NCI-H510A treated with DMSO at 0.1 percent for 48 hours (cell line): ENCODE measurements at places on chromosomes 6 and 20.

GRCh38 chr6:65399355-65400084, 307.5 kb downstream of the EYS start:
- DNase-seq: no peak

DNA sequence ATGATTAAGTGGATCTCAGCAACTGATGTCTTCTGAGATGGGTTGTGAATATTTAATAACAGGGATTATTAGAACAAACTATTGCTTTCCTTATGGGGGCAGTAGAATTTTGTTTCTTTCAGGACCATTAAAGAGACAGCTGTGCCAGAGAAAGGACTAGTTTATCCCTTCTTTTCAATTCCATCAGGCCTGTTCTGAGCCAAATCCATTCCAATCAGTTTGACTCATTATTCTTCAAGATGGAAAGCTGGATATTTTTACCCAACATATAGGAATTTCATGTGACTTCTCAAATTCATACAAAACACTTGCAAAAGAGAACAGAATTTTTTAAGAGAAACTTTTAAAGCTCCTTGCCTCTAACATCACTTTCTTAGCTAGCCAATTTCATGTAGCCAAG, 722.0 kb upstream of the FLRT3 start:
- DNase-seq: no peak

- no peak for DNase-seq
Measured at GRCh38 chr20:37565134-37565811, 37.6 kb upstream of the BLCAP start.

- no peak for DNase-seq
Measured at GRCh38 chr6:155223646-155224451, 40.0 kb upstream of the CLDN20 start.

DNA sequence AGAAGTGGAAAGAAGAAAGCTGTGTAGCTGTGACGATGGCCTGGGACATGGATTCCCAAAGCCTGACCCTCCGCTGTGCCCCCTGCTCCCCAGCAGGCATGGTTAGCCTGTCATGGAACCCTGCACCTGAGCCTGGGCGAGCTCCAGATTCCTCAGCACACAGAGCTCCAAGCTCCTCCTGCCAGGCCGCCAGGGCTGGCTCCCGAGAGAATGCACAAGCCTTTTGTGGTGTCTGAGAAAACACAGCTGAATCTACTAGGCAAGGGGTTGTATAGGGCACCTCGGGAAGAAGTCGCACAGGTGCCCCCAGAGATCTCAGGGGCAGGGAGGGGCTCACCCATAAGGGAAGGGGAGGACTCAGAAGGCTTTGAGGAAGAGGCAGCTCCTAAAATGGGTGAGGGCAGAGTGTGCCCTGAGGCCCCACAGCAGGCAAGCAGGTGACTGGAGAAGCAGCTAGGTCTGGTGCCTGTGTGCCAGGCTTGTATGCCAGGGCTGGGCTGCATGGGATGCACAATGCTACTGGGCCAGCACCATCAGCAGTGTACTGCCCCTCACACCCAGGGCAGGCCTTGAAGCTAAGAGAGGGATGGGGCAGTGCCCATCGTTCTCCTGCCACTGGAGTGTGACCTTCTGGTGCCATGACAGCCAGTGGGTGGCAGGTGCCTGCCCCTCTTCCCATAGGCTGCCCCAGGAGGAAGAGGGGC, 64.3 kb upstream of the CD93 start:
- peak; percentile 13 for DNase-seq

DNA sequence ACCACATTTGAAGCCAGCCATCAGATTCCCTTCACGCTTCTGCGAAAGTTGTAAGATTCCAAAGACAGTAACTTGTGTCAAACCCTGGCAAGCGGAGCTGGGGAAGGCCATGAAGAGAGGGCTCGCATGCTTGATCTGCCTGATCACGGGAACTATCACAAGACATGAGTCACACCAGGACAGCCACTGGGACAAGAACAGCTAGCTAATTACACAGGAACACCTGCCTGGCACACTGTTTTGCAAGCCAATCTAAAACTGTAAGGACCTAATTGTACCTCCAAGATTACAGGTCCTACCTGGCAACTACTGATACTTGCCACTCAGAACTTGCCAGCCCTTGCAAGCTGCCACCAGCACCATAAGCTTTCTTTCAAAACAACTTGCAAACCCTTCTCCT, 289.3 kb downstream of the KIF16B start:
- DNase-seq: no peak

GRCh38 chr6:69729870-69730449, 66.8 kb downstream of the LMBRD1 start:
- DNase-seq: peak; percentile 9

DNA sequence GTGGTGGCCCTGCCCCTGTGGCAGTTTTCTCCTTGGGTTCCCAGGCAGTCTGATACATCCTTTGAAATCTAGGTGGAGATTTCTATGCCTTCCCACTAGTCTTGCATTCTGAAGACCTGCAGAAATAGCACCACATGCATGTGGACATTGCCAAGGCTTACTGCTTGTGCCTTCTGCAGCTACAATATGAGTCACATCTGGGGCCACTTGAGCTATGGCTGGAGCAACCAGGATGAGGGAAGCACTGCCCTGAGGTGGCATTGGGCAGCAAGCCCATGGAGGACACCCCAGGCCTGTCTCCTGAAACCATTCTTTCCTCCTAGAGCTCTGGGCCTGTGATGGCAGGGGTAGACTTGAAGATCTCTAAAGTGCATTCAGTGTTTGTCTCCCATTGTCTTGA, 15.7 kb upstream of the HLA-DQB2 start:
- DNase-seq: no peak

GRCh38 chr6:81767163-81767891, 14.8 kb upstream of the TENT5A start:
- DNase-seq: no peak

- peak; percentile 29 for DNase-seq
Measured at GRCh38 chr6:36118550-36119107, 11.7 kb upstream of the MAPK13 start.

DNA sequence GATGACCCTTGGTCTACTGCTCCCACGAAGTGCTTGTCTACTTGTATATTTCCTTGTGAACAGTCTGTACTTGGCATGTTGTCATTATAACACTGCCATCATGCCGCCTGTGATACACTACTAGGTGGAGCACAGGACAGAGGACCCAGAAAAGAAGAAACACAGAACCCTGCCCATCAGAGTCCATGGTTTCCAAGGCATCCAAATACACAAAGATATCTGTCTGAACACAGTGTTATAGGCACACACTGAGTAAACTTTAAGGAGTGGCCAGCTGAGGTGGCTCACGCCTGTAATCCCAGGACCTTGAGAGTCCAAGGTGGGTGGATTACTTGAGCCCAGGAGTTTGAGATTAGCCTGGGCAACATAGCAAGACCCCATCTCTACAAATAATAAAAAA, 110.5 kb upstream of the SLC2A12 start:
- DNase-seq: no peak

- no peak for DNase-seq
Measured at GRCh38 chr6:34098045-34098936, 47.6 kb downstream of the GRM4 start.

DNA sequence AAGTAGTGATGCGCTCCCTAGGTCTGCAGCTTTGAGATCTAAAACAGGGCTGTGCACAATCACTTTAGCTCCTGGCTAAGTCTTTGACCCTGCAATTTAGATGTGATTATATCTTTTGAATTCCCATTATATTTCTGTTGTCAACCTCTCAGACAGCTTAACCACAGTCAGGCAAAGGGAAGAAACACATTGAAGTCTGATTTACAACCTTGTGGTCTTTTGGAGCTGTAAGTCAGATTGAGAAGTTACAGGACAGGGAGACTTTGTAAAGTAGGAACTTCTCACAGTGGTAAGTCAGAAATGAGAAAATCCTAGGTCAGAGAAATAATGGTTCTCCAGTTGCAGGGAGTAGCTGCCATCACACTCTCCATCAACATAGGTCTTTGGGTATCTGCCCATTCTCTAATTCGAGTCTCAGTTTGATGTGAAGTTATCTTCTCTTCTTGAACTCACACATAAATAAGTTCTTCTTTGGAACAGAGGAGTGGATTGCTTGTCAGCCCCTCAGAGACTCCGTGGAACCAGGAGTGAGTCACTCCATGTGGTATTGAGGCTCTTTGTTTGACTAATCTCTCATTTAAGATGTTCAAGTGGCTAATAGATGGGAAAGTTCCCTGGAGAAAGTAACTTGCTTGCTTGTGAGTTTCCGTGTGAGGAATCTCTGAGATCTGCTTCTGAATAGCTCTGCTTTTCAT, 35.0 kb upstream of the SGK1 start:
- no peak for DNase-seq

DNA sequence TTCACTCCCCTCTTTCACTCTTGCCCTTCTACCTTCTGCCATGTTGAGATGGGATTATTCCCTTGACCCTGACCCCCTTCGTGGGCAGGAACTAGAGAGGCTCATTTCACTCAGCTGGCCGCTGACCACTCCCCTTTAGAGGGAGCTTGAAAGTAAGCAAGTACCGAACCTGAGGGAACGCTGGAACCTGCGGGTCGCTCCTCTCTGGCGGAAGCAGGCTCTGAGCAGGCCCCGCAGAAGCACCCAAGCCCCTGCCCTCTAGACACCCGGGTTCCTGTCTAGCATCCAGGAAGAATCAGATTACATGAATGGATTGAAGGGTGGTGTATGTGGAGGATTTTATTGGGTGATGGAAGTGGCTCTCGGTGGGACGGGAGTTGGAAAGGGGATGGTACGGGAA, 11.9 kb upstream of the MYCT1 start:
- DNase-seq: no peak

- peak; percentile 76 for DNase-seq
Measured at GRCh38 chr6:34249469-34250261, 859 bp upstream of the SMIM29 start.

GRCh38 chr6:92701425-92702096, 717.8 kb downstream of the EPHA7 start:
- DNase-seq: no peak

- DNase-seq: no peak
Measured at GRCh38 chr6:14767226-14767625, 478.6 kb upstream of the JARID2 start.

GRCh38 chr6:75896526-75896925, 147.5 kb downstream of the MYO6 start:
- no peak for DNase-seq

- peak; percentile 74 for DNase-seq
Measured at GRCh38 chr20:32521780-32522525, 63.2 kb downstream of the NOL4L start.

GRCh38 chr6:30690403-30691207, at the start of gene NRM:
NRM (minus strand) TSS chr6:30690984; CDS start chr6:30690974, 10 bp downstream.
- peak; percentile 87 for DNase-seq

GRCh38 chr6:89792881-89793280, 26.7 kb downstream of the MDN1 start:
- peak; percentile 27 for DNase-seq

GRCh38 chr6:93389192-93389591, 30.2 kb downstream of the EPHA7 start:
- DNase-seq: no peak

GRCh38 chr6:26157251-26158075, 70.2 kb downstream of the HFE start:
- peak; percentile 98 for DNase-seq

DNA sequence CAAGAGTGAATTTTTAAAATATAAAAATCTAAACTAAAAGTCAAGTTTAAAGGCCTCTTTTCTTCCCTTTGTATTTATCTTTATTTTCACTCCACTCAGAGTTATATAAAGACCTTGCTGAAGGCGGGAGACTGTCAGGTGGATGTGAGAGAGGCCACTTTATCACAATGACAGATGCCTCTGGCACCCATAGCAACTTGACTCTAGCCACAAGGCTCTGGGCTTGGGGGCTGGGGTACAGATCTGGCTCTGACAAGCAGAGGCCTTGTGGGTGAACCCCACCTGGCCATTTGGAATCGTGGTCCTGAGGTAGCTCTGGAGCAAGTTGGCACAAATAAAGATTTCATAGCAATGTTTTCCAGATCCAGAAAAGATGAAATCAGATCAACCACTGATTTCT, 417.2 kb downstream of the RFPL4B start:
- no peak for DNase-seq

- DNase-seq: no peak
Measured at GRCh38 chr20:33601861-33602260, 60.3 kb upstream of the C20orf144 start.

GRCh38 chr6:134949927-134950326, at the start of gene ALDH8A1:
ALDH8A1 (minus strand) TSS chr6:134950101; CDS start chr6:134950053, 48 bp downstream.
- DNase-seq: no peak

DNA sequence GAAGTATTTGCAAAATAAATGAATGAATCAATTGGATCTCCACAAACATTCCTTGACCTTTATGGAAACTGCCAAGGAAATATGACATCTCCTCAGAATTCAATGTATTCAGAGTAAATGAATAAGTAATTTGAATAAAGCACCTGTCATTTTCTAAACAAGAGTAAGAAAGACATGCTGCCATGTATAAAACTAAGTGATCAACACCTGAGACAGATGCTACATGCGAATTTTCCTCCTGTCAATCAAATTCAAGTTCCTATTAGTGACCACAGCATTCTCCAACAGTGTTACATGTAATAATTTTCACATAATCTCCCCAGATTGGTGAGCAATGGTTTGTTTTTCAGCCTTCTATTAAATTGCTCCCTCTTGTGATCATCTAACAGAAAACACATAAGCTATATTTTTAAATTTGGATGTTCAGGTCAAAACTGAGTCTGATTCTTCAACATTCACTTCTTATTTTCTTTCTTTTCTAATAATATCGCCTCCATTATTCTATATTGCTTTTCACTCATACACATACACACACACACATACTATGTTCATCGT, 163.2 kb upstream of the RNF217 start:
- no peak for DNase-seq

GRCh38 chr20:38607351-38607750, 5.7 kb downstream of the ARHGAP40 start:
- no peak for DNase-seq
